Stimulated activated CD8-positive, alpha-beta memory T cell treated with anti-CD3 and anti-CD28 coated beads, Interleukin-12 subunit alpha, Interleukin-12 subunit beta, amount 100 ng/mL, for 1 hour (primary cell): ENCODE measurements at places on chromosomes 1 and 21.

GRCh38 chr1:227778401-227778947, 37.0 kb upstream of the PRSS38 start:
- no peak for DNase-seq

DNA sequence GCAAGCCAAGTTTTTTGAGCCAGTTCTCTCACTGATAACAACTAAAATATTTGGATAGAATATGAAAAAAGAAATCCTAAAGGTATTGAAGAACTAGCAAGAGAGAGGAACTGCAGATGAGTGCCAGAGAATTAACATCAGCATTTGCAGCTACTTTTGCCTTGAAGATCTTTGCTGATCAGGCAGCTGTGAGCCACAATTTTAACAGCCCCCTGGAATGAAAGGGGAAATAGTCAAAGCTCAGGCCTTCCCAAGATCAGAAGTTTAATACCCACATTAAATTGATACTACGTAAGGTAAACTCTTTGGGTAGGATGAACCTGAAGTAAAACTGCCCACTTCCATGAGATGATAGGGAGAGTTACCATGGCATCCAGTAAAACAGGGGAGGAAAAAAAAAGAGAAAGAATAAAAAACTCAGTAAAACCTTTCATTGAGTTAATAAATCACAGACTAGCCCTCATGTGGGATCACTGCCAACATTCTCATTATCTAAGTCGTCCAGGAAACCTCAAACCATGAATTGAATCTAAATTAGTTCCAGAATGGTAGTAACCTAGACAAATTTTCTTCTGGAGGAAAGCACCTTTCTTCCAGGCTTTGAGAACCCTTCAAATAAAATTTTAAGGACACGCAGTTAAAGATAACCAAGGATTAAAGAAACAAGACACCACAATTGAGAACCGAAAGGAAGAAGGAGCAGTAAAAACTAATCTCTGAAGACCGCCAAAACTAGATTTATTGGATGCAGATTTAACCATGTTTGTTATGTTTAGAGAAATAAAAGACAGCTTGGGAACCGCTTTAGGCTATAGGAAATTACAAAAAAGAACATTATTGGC, 28.3 kb downstream of the SCP2 start:
- no peak for DNase-seq

DNA sequence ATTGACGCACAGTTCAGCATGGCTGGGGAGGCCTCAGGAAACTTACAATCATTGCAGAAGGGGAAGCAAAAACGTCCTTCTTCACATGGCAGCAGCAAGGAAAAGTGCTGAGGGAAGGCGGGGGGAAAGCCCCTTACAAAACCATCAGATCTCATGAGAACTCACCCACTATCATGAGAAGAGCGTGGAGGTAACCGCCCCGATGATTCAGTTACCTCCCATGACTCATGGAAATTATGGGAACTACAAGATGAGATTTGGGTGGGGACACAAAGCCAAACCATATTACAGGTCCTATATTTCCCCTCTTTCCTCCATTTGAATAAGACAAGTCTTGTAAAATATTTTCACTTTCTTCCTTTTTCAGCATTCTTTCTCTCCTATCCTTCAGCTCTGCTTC, 7.7 kb upstream of the TTLL7 start:
- no peak for DNase-seq

- no peak for DNase-seq
Observed at GRCh38 chr1:205169248-205169647, 42.3 kb downstream of the DSTYK start.
